NCI-H1694 (cell line): ENCODE measurements at places on chromosomes 2 and 18.

DNA sequence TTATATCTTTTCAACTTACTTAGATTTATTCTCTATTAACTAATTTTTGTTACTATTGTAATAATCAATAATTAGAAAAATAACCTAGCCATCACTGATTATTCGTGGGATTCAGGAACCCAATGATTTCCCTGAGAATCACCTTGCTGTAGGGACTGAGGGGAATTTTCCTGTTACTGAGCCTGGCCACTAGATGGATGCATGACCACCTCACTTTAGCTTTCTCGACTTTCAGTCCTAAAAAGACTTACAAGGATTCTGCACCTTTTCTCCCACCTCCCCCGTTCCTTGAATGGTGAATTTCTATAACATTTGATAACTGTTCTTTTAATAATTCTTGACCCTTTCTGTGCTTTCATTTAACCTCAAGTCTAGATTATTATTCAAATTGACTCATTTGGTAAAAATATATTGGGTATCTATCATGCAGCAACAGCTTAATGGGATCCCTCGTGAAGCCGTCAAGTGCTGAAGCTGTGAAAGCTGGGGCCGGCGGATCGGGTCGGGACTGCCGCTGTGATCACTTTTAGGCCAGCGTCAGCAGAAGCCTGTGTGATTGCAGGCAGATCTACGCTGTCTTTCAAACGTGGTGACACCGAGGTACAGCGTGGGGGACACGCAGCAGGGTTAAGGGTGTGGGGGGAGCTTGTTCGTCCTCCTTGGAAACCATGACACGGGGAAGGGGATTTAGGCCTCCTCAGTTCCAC is 38.8 kb upstream of the TMEM18 start:
- no peak for DNase-seq

GRCh38 chr2:23073056-23073455 is 311.9 kb upstream of the KLHL29 start:
- DNase-seq = no peak

DNA sequence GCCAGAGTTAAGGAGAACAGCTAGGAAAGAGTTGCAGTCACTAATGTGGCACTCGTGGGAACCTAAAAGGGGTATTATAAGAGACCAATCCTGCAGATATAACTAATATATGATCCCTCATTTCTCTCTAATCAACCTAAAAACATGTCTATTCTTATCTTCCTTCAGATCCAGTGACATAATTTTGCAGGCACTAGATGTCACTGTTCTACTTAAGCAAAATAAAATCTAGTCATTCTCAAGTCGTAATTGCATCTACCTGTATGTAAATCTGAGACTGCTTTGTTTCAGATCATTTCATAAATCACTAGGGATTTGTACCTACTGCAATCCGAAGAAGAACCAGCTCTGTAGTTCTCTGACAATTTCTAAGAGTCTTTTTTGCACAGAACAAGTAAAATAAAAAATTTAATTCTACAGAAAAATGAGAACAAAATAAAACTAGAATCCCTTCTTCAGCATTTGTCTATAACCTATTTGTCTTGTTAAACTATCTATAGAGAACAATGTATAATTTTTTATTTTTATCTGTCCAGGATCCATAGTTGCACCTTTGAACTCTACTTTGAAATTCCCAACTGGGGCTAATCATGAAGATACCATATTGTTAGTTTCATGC is 56.5 kb upstream of the ERBB4 start:
- no peak for DNase-seq

- DNase-seq = no peak
Observed at GRCh38 chr2:150783896-150784295, 296.4 kb upstream of the RND3 start.
